ENCODE measurements at places on chromosomes 3 and 15.

GRCh38 chr3:194871864-194872668, 186.4 kb downstream of the FAM43A start:
- no peak for DNase-seq

GRCh38 chr15:73082812-73083211, 30.5 kb downstream of the NEO1 start:
- no peak for DNase-seq

- no peak for DNase-seq
Observed at GRCh38 chr15:65309882-65310418, 5.5 kb downstream of the RNU5B-1 start.

- DNase-seq: no peak
Observed at GRCh38 chr3:193874512-193874911, 261.4 kb upstream of the HES1 start.

DNA sequence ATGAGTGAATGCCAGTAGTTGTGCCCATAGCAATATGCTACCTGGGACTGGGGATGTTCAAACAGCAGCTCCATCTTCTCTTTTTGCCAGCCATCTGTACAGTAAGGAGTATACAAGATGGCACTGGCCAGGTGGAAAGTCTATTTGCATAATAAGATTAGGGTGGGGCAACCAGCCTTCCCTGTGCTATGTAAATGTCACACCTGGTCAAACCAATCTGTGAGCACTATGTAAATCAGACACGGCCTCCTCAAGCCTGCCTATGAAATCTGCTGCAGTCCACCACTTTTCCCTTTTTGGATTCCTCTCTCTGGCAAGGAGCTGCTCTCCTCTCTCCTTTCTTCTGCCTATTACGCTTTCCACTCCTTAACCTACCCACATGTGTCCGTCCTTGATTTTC, 53.0 kb downstream of the C3orf80 start:
- DNase-seq: no peak

GRCh38 chr3:23256741-23257435, 53.8 kb downstream of the UBE2E2 start:
- no peak for DNase-seq

- no peak for DNase-seq
Observed at GRCh38 chr15:51967583-51967982, 4.0 kb downstream of the LEO1 start.

- DNase-seq: no peak
Observed at GRCh38 chr15:63015618-63016017, 26.9 kb upstream of the TPM1 start.

DNA sequence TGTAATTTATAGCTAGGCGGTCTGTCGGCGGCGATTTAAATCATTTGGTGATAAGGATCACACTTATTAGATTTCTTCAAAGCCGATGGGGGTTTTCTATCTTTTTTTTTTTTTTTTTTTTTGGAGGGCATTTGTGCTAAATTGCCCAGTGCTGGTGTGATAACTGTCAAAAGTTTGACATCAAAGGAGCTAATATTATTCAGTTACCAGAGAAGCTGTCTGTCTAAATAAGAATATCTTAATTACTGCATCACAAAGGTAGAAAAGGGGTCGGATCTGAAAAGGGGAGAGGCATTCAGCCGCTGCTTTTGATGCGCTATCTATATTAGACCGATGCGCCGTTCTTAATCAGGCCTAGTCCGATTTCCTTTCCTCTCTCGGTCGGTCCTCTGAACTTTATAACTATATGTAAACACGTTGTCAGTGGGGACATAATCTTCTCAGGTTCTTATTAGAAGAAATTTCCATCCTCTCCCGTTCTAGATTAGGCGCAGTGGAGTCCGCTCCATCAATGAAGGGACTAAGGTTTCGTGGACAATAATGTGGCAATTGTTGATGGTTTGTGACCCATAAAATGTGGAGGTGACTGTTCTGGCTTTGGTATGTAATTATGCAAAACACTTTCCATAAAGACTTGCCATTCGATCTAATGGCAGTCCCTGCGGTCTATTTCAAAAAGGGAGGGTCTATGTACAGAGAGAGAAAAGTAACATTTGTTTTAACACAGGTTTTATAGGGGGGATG, 31.7 kb downstream of the NR2F2 start:
- no peak for DNase-seq

- DNase-seq: no peak
Observed at GRCh38 chr3:45056608-45057301, 30.7 kb downstream of the CLEC3B start.

- no peak for DNase-seq
Observed at GRCh38 chr15:79169526-79170133, 79.0 kb upstream of the RASGRF1 start.

- DNase-seq: no peak
Observed at GRCh38 chr3:25166016-25166415, 262.0 kb upstream of the RARB start.

- DNase-seq: no peak
Observed at GRCh38 chr3:42589382-42590109, 1.1 kb upstream of the SS18L2 start.

GRCh38 chr3:171838218-171838720, 4.9 kb upstream of the TMEM212 start:
- no peak for DNase-seq

- DNase-seq: no peak
Observed at GRCh38 chr15:51576911-51577500, 45.6 kb downstream of the DMXL2 start.

DNA sequence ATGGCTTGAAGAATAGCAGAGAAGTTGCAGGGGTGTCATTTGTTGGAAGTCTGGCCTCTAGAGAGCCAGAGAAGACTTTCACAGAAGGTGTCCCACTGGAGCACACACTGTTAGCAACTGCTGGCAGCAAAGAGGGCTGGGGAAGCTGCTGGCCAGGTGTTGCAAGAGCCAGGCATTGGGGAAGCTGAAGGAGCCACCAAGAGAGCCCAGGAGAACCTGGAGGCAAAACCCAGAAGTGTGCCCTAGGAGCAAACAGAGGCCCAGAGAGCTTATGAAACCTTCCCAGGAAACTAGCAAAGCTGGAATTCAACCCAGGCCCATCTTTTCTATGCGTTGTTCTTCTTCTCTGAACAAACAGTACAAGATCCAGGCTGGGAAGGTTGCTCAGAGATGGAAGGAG, 132.7 kb upstream of the TRIM42 start:
- no peak for DNase-seq

Data from cortex of kidney (tissue), 1 donor.